ENCODE measurements at places on chromosomes 1 and 21. TPM values are rescaled to one million over a fixed set of nuclear protein-coding genes. Genes with fewer than 3 reads are reported as not detected.

LEFTY1 gene
- 0.08 TPM for total RNA-seq

C8A gene
- not detected for total RNA-seq

DNA sequence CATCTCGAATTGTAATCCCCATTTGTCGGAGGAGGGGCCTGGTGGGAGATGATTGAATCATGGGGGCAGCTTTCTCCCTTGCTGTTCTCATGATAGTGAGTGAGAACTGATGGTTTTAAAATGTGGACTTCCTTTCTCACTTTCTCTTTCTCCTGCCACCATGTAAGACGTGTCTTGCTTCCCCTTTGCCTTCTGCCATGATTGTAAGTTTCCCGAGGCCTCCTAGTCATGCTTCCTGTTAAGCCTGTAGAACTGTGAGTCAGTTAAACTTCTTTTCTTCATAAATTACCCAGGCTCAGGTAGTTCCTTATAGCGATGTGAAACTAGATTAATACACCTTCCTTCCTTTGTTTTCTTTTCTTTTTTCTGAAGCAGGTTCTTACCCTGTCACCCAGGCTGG is 13.9 kb downstream of the DNAJC6 start:
- DNase-seq, result no peak

GRCh38 chr21:14688412-14688811 is 142.3 kb upstream of the SAMSN1 start:
- no peak for DNase-seq

GRCh38 chr21:45849651-45850050 is 131.9 kb upstream of the COL6A1 start:
- no peak for DNase-seq

GRCh38 chr1:19484798-19485361 is 459 bp downstream of the CAPZB start:
- DNase-seq, result no peak

DNA sequence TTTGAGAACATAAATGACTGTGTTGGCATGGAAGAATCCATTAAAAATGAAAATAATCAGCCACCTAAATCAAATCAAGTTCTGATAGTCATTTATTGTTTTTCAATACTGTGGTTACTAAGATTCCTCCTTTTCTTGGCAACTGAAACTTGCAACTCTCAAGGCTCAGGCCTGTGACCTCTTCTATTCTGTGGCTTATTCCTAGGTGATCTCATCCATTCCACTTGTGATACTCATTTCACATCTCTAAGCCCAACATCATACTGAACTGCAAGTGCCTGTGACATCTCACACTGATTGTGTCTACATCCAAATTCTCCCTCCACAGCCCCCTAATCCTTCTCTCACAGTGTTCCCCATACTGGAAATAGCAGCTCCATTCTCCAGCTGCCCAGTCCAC is 4.8 kb upstream of the ST6GALNAC5 start:
- peak; percentile 60 for DNase-seq

GRCh38 chr1:53047737-53048736 is 14.0 kb upstream of the PODN start:
- DNase-seq, result no peak

ANGPTL3 gene
- not detected for total RNA-seq

HLX gene
- total RNA-seq, result 2.3 TPM

DNA sequence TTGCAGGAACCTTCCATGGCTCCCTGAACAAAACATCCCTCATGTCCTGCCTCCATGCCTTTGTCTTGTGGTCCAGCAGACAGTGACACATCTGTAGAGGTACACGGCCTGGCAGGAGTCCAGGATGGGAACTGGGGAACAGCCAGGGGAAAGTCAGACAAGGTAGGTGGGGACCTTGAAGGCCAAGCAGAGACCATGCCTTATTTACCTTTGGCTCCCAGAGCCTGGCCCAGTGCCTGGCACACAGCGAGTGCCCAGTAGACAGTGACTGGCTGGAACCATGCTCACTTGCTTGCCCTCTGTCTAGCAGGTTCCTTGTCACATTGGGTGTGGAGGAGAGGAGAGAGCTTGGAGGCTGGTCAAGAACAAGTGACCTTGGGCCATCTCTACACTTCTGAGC is 81.0 kb downstream of the BCAR3 start:
- no peak for DNase-seq

AMY2A gene
- total RNA-seq, result not detected

ZNF691 gene
- total RNA-seq, result 11.1 TPM
